ENCODE measurements at places on chromosomes 5 and 9.

DNA sequence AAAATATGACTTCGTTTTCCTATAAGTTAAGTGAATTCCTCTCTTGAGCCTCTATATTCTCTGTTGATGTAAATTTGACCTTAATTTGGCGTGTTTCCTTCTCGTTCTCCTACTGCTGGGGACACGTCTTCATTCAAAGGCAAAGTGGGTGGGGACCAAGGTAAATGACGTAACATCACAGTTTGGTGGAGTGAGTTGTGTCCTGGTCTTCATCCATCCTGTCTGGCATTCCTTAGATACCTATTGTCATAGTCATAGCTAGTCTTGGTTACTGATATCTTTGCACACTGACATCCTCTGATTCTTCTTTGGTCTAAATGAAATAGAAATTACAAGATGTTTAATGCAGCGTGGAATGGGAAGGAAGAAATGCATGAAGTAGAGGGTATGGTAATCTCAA lies 108.5 kb downstream of the NNT start:
- DNase-seq, result no peak

- DNase-seq, result no peak
Measured at GRCh38 chr5:112737070-112737462, 619 bp upstream of the APC start.

DNA sequence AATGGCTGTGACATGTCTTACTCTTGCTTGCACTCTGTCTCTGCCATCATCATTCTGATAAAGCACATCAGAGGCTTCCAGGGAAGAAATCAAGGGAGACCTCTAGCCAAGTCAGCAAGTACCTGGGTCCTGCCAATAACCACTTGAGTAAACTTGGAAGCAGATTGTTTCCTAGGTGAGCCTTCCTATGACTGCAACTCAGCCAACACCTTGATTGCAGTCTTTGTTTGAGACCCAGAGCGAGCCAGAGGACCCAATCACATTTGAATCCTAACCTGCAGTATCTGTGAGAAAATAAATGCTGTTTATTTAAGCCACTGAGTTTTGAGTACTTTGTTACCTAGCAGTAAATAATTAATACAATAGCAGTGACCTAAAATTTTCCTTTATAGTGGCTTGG lies 356.8 kb upstream of the CHD1 start:
- no peak for DNase-seq

GRCh38 chr5:179836225-179837019 lies 15.7 kb downstream of the SQSTM1 start:
- DNase-seq, result peak; percentile 56

- no peak for DNase-seq
Measured at GRCh38 chr5:72474046-72474500, 33.1 kb downstream of the ZNF366 start.

DNA sequence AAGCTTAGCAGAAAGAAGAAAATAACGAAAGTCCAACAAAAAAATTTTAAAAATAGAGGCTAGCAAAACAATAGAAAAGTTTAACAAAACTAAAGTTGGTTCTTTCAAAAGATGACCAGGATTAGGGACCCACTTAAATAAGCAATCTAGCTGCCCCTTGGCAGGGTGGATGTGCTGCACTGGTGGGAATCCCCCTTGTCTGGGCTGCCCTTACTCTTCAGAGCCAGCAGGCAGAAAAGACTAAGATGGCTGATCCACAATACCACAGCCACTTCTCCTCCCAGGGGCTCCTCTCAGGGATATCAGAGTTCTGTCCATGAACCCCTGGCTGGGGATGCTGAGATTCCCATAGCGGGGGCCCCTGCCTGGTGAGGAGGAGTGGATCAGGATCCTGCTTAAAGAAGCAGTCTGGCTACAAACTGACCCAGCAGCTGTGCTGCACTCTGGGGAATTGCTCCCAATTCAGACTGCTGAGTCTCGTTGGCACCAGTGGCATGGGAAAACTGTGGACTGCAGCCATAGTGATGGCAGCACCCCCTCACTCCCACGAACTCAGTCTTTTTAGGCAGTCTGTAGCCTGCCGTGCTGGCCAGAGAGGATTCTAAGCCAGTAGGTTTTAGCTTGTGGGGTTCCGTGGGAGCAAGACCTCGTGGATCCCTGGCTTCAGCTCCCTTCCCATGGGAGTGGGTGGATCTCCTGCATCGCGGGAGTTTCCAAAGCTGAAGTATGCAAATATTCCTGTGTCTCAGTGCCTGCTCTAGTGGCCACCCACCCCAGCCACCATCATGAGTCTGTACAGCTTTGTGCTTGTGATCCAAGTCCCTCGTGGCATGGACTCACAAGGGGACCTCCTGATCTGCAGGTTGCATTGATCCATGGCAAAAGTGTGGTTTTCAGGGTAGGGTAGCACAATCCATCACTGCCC lies 2.9 kb upstream of the INSL6 start:
- DNase-seq, result no peak

GRCh38 chr5:170114271-170114670 lies 8.6 kb downstream of the FOXI1 start:
- no peak for DNase-seq

DNA sequence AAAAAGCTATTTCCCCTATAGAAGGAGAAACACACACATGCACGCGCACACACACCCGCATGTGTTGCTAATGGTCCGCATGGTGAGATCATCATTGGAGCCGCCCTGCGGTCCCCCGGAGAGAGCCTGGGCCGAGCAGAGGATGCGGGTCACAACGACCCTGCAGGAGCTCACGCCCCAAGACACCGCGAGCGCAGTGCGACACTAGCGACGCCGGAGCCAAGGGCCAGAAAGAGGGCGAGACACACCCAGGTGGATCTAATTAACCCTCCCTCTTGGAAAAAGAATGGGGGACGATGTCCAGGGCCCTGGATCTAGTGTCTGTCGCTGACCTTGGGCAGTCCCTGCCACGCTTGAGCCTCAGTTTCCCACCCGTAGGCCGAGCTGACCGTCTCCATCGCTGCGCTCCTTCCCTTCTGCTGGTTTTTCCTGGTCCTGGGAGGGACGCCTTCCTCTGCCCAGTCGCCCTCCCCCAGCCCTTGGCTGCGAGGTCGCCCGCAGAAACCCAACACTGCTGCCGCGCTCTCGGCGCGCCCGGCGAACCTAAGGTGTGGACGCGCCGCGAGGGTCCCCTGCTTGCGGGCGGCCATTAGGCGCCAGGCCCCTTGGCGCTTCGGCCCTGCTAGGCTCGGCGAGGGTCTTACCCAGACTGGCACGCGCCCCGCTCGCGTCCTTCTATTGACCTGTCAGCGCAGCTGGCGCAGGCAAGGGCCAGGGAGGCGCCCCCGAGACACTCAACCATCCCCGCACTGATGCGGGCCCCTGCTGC lies 47.5 kb upstream of the RNF20 start:
- no peak for DNase-seq

GRCh38 chr5:14231890-14232289 lies 88.7 kb downstream of the TRIO start:
- DNase-seq, result no peak

DNA sequence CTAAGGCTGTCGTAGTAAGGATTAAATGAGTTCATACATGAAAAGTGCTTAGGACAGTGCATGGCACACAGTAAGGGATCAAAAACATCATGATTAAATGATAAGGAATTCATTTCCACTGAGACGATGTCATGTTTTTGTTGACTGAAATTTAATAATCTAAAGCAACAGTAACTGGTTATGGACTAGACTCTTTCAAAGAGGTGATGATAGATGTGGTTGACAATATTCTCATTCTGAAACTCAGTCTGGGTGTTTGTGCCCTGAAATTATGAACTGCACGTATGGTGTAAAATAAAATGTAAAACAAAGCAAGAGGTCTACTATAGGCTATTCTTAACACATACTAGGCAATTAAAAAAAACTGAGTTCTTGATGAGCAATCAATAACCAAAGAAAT lies 280.0 kb downstream of the DENND1A start:
- no peak for DNase-seq

GRCh38 chr5:91277840-91278239 lies 105.3 kb downstream of the ARRDC3 start:
- no peak for DNase-seq

GRCh38 chr5:127813633-127814587 lies 110.7 kb downstream of the CCDC192 start:
- DNase-seq, result no peak

- DNase-seq, result no peak
Measured at GRCh38 chr9:96719921-96720320, 58.0 kb downstream of the ZNF510 start.

- no peak for DNase-seq
Measured at GRCh38 chr5:44681906-44682305, 126.8 kb upstream of the MRPS30 start.

DNA sequence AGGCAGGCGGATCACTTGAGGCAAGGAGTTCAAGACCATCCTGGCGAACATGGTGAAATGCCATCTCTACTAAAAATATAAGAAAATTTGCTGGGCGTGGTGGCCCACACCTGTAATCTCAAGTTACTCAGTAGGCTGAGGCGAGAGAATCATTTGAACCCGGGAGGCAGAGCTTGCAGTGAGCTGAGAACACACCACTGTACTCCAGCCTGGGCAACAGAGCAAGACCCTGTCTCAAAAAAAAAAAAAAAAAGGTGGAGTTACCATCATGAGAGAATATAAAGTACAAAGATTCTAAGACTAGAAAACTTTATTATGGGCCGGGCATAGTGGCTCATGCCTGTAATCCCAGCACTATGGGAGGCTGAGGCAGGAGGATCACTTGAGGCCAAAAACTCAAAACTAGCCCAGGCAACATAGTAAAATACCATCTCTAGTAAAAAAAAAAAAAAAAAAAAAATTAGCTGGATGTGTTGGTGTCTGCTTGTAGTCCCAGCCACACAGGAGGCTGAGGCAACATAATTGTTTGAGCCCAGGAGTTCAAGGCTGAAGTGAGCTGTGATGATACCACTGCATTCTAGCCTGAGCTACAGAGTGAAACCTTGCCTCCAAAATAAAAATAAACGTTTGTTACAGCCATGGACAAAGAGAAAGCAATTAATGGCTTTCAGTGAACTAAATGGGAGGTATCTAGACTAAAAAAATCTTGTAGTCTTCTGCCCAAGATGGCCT lies 12.9 kb downstream of the ANXA2R start:
- no peak for DNase-seq

DNA sequence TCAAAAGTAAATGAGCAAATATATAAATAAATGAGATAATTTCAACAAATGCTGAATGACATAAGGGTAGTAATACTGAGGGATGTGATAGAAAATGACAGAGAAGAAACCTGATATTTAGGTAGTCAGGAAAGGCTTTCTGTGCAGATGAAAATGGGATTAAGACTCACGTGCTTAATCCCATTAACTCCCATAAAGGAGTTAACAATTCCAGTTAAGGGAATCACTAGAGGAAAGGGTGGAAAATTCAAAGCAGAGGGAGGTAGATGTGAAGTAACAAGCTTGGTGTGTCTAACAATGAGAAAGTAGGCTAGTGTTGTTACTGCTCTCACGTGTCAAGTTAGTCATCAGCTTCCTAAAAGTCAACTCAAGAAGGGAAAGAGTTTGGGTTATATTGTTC lies 90.5 kb upstream of the TRIM32 start:
- DNase-seq, result no peak

GRCh38 chr9:113221800-113222481 lies 597 bp downstream of the SLC31A1 start:
- DNase-seq, result no peak

All from activated CD8-positive, alpha-beta memory T cell treated with anti-CD3 and anti-CD28 coated beads, Interleukin-2, amount 50 U/mL, for 4 hours (primary cell).